ENCODE measurements at places on chromosomes 7 and 10.

GRCh38 chr10:118708571-118708970 lies 46.2 kb downstream of the CACUL1 start:
- no peak for DNase-seq

GRCh38 chr7:131294553-131294952 lies 33.1 kb upstream of the MKLN1 start:
- no peak for DNase-seq

DNA sequence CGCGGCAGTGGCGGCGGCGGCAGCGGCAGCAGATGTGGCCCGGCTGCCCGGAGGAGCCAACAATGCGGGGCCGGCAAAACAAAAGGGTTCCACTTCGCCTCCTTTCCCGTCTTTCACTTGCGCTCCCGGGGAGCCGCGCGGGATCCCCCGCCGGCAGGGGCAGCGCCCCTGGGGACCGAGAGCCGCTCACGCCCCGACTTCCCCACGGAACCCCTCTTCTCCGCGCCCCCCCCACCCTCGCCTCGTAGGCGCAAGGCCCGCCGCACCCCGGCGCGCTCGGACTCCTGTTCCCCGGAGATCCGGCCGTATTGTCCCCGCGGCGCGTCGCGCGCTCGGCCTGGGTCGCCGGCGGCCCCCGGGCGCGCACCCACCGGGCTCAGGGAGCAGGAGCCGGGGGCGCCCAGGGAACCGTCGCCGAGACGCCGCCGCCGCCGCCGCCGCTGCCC lies 854 bp downstream of the CTBP2 start:
- no peak for DNase-seq

GRCh38 chr7:73909996-73910395 lies 49.0 kb downstream of the TMEM270 start:
- DNase-seq: peak; percentile 9

DNA sequence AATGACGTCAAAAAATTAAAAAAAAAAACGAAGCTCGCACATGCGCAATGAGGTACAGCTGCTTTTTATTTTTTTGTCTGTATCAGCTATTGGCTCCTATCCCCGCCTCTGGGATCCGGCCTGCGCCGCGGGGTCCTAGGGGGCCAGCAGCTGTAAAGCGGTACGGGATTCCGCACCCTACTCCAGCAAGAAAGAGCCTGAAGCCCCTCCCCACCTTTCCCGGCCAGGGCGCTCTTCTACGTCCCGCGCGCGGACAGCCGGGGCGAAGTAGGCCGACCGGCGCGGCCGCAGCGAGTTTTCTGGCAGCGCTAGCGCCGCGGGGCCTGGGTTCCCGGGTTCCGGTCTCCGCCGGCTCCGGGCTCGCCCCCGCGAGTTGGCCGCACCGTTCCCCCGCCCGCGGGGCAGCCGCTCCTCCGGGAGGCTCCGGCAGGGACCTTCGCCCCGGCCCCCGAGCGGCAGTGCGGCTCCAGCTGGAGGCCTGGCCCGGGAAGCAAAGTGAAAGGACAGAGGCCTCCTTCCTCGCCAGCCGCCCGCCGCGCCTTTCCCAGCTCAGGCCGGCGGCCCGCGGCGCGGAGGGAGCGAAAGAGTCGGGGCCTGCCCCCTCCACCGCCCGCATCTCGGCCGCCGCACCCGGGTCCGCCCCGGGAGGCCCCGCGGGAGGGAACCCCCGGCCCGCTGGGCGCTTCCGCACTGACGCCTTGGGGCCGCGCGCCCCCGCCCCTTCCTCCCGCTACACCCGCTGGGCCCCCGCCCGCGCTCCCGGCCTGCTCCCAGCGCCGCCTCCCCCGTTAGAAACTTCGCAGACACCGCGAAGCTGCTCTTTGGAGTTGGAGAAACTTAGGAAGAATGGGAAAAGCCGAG lies 4.7 kb upstream of the SPAG6 start:
- peak; percentile 84 for DNase-seq

DNA sequence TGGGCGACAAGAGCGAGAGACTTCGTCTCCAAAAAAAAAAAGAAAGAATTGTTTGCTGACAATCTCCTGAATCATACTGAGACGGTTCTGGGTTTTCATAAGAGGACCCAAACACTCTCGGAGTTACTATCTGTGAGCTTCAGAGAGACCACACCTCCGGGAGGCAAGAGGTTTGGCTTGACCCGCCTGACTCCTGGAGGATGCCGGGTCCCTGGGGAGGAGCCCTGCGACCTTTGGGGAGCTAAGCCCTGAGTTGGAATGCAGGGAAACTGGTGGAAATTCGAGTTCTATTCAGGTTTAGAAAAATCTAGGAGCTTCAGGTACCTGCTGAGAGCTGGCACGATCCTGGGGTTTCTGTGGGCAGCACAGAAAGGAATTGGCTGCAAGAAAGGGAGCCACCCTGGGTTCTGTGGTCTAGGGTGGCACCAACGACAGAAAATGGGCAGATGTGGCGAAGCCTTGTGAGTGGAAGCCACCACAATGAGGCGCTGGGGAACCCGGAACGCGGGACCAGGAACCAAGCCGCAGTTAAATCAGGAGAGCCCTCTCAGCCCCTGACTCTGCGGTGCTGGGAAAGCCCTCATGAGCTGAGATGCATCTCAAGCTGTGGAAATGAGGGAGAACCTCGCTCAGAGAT lies 21.9 kb upstream of the GATAD1 start:
- no peak for DNase-seq

GRCh38 chr7:46224363-46224762 lies 303.3 kb upstream of the IGFBP3 start:
- DNase-seq: no peak

- DNase-seq: no peak
Observed at GRCh38 chr10:26044141-26044749, 110.2 kb downstream of the MYO3A start.

DNA sequence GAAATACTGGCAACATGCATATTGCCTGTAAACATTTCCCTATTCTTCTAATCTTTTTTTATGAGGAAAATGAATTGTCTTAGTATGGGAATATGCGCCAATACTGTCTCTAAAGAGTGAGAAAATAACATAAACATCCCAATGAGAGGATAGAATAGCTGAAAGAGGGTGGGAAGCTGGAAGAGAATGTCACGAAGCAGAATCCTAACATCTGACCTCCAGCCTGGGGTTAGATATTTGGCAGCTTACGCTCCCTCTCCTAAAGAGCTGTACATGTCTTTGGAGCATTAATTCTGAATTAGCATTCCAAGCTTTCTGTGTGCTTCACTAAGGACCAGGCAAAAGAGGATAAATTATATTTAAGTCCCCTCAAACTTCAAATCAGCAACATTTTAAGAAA lies 31.6 kb upstream of the SLC16A12 start:
- no peak for DNase-seq

DNA sequence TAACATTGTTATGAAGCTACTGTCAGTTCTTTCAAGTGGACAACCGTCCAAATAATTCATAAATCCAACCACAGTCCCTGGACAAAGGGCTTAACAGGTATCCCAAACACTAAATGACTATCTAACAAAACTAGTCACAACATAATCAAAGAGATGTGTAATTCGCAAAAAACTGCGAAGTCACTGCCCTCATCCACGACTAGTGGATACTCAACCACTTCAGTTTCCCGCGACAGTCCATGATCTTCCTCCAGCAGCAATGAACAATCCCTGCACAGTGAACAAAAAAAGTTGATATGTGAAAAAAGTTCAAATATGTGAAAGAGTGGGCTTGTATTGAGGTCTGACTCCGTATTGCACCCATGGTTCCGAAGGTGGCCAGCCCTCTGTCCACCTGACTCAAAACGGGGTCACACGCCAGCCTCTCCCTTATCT lies 287 bp downstream of the DCLRE1A start:
- DNase-seq: no peak

DNA sequence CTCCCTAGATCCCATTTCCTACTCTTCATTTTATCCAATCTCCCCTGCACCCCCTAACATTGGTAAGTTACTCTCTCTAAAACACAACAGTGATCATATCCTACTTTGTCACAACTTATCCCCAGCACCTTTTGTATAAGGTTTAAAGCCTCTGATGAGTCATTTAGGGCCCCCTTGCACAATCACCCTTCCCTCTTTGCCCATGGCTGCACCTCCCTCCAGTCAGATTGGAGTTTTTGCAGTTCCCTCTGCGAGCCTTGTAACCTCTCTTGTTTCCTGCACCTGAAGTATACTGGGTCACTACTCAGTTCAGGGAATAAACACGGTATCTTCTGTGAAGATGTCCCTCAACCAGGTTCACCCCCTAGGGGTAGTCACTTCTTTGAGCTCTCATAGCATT lies 55.9 kb upstream of the ADRB1 start:
- DNase-seq: no peak

DNA sequence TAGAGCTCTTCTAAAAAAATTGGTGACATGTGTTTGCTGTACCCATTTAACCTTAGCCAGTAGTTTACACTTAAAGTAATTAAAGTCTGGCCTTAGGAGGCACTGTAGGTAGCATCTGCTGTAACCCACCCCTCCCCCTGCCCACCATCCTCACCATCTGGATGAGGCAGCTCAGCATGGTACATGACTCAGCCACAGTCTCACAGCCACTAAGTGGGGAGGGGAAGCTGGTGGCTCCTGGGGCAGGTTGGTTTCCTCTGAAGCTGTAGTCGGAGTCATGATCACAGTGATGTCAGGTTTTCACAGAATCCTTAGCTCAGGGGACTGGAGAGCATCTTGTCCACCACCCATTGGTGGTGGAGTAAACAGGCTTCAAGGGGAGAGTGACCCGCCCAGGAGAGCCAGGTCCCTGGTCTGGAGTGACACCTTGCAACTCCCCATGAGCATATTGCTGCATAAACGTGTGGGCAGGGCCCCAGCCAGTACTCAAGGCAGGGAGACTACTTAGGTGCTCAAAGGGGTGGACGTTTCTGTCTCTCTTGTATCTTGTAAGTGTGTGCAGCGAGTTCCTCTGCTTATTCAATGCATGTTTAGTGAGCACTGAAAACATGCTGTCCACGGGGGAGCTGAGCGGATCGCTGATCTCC lies 125.9 kb downstream of the GRK5 start:
- DNase-seq: no peak

DNA sequence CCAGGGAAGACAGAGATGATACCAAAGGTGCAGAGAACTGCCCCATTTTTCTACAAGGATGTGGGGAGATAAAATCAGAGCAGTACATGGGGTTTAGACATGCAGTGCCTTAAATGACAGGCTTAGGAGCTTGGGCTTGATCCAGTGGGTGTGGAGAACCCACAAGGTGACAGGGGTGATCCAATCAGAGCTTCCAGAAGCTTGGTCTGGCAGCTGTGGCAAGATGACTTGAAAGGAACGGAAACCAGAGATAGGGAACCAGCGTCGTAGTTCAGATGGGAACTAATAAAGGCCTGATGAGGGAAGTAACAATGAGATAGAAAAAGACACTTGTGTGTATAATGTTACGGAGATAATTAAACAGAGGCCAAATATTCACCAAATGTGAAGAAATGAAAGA lies 80.7 kb downstream of the SLC37A3 start:
- DNase-seq: no peak

DNA sequence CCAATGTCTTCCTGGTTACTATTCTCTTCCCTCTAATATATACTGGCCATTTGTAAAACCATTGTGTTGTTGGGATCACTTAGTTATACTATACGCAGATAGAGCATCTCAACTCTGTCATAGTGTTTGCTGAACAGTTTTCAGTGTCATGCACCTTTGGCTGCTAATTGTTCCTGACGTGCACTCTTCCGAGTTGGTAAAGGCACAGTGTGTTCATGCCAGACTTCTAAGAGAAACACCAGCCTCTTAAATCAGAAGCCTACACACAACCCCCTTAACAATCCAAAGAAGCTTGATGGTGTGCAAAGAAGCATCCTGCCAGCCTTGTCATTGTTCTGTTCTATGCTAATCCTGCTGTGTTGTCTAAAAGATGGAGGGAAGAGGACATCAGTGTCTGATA lies 131.1 kb downstream of the MAPK8 start:
- DNase-seq: no peak

GRCh38 chr7:148463210-148463609 lies 127.4 kb upstream of the C7orf33 start:
- no peak for DNase-seq

GRCh38 chr7:51045319-51046102 lies 262.8 kb upstream of the GRB10 start:
- no peak for DNase-seq

GRCh38 chr7:114298011-114298410 lies 116.6 kb upstream of the FOXP2 start:
- DNase-seq: no peak

DNA sequence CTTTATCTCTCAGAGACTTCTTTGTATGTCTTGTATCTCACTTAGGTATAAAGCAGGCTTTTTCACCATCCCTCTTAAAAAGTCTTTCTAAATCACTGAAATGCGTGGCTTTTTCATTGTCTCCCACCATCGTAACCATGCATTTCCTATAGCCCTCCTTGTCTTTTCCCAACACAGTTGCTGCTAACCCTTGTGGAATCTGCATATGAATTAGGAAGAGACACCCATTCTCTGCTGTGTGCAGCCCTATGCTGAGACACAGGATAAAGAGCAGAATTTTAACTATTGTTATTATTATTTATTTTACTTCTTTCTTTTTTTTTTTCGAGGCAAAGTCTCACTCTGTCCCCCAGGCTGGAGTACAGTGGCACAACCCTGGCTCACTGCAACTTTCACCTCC lies 804.3 kb upstream of the COBL start:
- no peak for DNase-seq

GRCh38 chr7:127383123-127383835 lies 9.2 kb downstream of the ZNF800 start:
- DNase-seq: no peak

GRCh38 chr7:122556219-122556618 lies 142.7 kb downstream of the RNF133 start:
- no peak for DNase-seq

DNA sequence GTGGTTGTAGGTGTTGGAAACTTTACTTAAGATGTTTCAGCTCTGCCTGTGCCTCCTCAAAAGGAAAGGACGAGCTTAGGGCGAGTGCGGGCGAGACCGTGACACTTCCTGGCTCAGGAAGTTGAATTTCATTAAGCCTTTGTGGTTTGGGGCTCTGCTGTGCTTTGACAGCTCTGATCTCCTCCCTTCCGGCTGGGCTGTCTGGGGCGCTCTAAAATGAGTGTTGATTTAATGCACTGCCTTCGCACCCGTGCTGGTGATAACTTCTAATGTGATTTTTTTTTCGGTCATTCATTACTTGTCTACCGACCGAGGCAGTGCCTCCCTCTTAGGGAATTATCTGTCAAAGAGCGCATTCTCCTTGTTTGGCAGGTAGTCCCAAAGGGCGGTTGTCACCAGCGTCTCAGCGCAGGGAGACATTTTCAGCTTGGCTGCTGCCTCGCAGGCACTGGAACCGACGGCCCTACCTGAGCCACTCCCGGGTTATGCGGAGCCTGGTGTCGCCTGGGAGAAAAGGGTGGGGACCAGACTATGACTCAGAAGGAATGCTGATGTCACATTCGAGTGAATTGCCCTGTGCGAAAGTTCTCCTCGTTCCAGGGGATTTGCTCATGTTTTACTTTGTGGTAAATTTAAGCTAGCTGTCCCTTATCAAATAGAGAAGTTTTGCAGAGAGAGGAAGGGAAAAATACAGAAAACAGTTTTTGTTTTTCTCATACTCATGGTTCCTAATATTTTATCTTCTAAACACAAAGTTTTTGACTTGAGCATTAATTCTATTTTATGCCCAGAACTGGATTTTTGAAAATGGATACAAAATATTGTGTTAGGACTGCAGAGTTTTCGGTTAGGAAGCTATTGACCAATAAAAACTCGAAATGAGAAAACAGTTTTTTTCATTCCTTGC lies 920 bp downstream of the TES start:
- peak; percentile 91 for DNase-seq

Data from suprapubic skin (tissue), 4 donors.